ENCODE measurements at places on chromosomes 5 and 9.

GRCh38 chr5:522899-523440 is 1.3 kb downstream of the SLC9A3 start:
- DNase-seq, result no peak

DNA sequence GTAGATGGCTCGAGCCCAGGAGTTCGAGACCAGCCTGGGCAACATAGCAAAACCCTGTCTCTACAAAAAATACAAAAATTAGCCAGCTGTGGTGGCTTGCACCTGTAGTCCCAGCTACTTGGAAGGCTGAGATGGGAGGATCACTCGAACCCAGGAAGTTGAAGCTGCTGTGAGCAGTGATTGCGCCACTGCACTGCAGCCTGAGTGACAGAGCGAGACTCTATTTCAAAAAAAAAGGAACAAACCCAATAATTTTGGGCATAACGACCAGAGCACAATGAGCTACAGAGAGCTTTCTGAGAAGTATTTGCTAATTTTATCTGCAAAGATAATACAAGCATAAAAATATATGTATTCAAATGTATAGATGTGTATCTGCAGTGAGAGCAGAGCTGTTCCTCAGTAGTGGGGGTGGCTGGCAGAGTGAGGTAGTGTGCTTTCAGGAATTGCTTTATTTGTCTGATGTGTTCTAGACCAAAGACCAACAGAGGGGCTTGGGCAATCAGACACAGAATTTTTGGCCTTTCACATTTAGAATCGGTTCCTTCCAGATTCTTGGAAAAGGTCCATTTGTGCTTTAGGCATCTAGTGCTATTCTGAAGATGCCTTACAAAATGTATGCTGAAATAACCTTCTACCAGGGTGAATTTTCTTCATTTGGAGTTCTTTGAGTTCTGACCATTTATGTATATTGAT is 5.2 kb downstream of the DOCK8 start:
- no peak for DNase-seq

DNA sequence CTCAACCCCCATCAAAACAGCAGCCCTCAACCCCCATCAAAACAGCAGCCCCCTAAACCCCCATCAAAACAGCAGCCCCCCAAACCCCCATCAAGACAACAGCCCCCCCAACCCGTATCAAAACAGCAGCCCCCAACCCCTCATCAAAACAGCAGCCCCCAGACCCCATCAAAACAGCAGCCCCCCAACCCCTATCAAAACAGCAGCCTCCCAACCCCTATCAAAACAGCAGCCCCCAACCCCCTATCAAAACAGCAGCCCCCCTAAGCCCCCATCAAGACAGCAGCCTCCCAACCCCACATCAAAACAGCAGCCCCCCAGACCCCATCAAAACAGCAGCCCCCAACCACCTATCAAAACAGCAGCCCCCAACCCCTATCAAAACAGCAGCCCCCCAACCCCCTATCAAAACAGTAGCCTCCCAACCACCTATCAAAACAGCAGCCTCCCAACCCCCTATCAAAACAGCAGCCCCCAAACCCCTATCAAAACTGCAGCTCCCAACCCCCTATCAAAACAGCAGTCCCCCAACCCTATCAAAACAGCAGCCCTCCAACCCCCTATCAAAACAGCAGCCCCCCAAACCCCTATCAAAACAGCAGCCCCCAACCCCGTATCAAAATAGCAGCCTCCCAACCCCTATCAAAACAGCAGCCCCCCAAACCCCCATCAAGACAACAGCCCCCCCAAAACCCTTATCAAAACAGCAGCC is 1.2 kb downstream of the TPPP start:
- DNase-seq, result no peak

- DNase-seq, result peak; percentile 98
Measured at GRCh38 chr5:68215208-68215897, at the start of gene PIK3R1. Gene PIK3R1 (plus strand): TSS chr5:68215756. CDS start chr5:68226676, 10,920 bp downstream.

- no peak for DNase-seq
Measured at GRCh38 chr9:86041311-86041741, 58.0 kb downstream of the GOLM1 start.
